ENCODE measurements at places on chromosomes 6 and 20. TPM values are rescaled to one million over a fixed set of nuclear protein-coding genes. Genes with fewer than 3 reads are reported as not detected.

Gene KCNK16
- not detected for polyA plus RNA-seq

Gene SLC25A27
- polyA plus RNA-seq, result 15.0 TPM

Gene CLIC5
- polyA plus RNA-seq, result 2.4 TPM

Gene TRIM10
- polyA plus RNA-seq, result not detected

Gene RIPPLY2
- polyA plus RNA-seq, result 2.5 TPM

Gene CMTR1
- polyA plus RNA-seq, result 26.0 TPM

Gene TRIM40
- polyA plus RNA-seq, result not detected

Gene ENPP4
- 11.6 TPM for polyA plus RNA-seq

Gene GABRR2
- 0.66 TPM for polyA plus RNA-seq

DNA sequence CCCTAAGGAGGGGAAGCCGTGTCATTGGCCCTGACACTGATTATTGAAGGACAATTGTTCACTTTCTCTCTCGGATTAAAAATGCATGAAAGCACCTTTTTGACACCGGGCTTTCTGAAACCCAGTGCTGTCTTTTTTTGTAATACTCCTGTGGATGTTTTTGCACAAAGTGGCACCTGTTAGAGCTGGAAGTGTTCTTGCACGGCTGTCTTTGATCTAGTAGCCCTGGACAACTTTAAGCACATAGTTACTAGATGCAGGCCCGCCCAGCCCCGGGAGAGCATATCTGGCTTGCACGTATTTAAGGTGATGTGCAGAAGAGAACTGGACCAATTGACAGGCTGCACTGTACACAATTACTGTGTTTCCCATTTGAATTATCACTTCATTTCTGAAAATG lies 72.6 kb downstream of the ARID1B start:
- no peak for DNase-seq

DNA sequence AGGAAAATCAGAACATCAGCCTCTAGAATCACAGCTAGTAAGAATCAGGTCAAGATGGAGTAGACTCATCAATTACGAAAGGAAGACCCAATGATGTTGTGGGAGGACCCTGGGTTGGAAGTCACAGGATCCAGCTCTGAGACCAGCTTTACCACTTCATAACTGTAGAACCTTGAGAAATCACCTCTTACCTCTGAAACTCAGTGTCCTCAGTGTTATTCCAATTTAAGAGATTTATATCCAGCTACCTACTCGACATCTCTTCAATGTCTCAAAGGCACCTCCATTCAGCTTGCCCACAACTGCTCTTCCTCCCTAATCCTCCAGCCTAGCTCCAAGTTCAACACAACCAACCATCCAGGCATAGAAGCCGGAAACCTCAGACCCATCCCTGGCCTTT lies 16.3 kb downstream of the MRPL14 start:
- DNase-seq, result no peak

- DNase-seq, result no peak
Measured at GRCh38 chr20:48723308-48724264, 104.2 kb downstream of the PREX1 start.

DNA sequence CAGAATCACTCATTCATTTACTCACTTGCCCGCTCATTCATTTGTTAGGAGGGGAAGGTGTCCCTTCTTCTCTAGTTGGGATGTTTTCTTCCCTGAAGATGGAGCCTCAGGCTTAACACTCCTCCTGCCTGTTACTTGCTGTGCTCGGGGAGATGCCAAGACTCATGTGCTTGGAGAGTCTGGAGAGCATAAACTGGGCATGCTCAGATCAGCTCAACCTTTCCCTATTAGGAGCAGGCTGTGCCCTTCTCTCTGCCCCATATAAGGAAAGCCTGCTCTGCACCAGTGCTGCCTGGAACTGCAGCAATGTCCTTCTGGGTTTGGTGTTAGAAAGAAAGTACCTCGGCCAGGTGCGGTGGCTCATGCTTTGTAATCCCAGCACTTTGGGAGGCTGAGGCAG lies 18.0 kb upstream of the UBE2V1 start:
- no peak for DNase-seq

GRCh38 chr6:63530182-63530581 lies 42.1 kb upstream of the LOC128125822 start:
- DNase-seq, result no peak

- no peak for DNase-seq
Measured at GRCh38 chr6:25417046-25417605, 138.0 kb downstream of the CARMIL1 start.

DNA sequence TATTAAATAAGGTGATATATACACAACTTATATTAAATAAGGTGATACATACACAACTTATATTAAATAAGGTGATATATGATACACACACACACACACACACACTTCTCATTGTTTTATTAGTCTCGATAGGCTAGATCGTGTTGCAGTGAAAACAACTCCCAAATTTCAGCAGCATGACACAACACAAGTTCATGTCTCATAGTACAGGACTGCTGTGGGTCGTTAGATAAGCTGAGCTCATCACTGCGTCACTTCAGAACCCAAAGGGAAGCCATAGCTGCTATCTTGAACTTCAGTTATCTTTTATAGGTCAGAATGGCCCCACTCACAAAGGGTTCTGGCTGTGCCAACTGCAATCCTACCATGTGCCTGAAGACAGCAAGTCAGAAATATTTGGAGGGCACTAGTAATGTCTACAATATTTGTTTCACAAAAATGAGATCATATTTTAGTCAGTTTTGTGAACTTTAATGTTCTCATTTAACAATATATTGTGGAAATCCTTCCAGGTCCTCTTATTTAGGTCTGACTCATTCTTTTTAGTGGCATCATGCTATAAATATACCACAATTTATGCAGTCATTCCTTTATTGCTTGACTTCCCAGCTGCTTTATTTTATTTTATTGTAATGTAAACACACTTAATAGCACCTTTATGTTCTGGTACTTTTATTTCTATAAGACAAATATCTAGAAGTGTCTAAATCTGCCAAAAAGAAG lies 290.2 kb downstream of the PHACTR1 start:
- DNase-seq, result no peak

DNA sequence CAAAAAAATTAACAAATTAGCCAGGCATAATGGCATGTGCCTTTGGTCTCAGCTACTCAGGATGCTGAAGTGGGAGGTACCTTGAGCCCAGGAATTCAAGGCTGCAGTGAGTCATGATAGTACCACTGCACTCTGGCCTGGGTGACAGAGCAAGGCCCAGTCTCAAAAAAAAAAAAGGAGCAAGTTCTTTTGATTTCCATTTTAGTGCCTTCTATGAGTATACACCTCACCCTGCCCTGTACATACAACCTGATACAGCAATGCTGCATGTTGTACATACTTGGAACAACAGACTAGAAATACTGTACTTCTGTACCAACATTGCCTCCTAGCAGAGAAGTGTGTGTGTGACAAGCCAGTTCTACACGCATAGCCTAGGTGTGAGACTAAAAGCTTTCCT lies 97.3 kb upstream of the CARMIL1 start:
- no peak for DNase-seq

DNA sequence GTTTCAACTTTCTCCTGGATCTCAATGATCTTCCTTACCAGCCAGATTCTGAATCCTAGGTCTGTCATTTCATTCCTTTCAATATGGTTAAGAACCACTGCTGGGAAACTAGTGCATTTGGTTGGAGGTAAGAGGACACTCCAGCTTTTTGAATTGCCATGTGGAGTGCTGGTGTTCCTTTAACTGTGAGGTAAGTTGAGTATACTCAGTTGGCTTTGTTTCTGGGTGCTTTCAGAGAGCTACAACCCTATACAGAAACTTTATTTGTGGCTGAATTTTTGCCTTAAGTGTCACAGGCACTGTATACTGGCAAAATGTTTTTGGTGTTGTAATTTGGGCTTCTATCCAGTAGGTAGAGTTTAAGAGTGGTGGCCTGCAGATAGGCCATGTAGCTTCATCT lies 175.8 kb downstream of the TBC1D32 start:
- no peak for DNase-seq

DNA sequence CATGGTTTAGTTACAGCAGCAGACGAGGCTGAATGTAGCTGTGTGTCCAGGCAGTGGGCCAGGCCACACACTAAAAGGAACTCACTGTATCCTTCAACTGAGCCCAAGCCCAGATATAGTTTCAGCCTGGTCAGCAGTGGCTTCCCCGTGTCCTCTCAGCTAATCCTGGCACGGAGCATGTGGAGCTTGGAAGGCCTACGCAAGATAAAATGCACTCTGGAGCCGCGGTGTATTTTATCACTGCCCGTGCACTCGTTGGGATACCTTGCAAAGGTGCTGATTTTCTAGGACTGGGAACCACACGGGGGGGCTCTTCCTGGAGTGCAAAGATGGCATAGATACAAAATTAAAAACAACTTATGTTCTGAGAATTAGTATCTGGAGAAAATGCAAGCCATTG lies 48.4 kb upstream of the IYD start:
- peak; percentile 28 for DNase-seq

- DNase-seq, result no peak
Measured at GRCh38 chr6:125314009-125314581, 12.3 kb upstream of the HDDC2 start.

GRCh38 chr20:38863024-38863851 lies 57.7 kb downstream of the PPP1R16B start:
- DNase-seq, result no peak
